T-helper 2 cell (primary cell): ENCODE measurements at places on chromosomes 16 and 17.

DNA sequence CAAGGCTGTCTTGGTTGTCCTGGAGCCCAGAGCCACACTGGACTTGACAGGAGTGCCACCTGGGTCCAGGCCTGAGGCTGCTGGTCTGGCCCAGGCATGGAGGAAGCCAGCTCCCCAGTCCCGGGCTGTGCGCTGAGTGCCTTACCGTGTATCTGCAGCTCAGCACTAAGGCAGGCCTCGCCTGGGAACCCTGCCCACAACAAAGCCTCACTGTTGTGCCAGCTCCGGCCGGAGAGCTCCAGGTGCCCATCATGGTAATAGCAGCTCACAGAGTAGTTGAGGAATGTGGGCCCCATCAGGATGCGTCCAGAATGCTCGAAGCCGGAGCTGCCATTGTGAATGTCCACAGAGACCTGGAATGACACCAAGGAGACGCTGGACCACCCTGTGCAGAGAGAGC, 72.2 kb downstream of the RMI2 start:
- no peak for DNase-seq

- peak; percentile 86 for DNase-seq
Measured at GRCh38 chr17:74987418-74987908, at the start of gene CDR2L. Gene CDR2L (plus strand): TSS chr17:74987632. CDS start chr17:74988044, 412 bp downstream.

GRCh38 chr17:4297351-4297750, 33.6 kb upstream of the ANKFY1 start:
- no peak for DNase-seq

DNA sequence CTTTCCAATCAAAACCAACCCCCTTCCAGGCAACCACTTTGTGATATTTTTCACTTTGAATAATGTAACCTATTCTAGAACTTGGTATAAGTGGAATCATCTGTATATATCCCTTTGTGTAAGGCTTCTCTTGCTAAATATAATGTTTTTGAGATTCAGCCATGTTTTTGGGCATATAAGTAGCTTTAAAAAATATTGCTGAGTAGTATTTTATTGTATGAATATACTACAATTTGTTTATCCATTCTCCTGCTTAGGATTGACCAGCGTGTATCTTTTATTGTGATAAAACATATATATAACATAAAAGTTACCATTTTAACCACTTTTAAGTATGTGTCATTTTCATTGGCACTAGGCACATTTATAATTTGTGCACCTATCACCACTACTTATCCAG, 79.8 kb upstream of the GPR139 start:
- no peak for DNase-seq

- DNase-seq, result no peak
Measured at GRCh38 chr17:57551321-57552079, 193.6 kb downstream of the CCDC182 start.

DNA sequence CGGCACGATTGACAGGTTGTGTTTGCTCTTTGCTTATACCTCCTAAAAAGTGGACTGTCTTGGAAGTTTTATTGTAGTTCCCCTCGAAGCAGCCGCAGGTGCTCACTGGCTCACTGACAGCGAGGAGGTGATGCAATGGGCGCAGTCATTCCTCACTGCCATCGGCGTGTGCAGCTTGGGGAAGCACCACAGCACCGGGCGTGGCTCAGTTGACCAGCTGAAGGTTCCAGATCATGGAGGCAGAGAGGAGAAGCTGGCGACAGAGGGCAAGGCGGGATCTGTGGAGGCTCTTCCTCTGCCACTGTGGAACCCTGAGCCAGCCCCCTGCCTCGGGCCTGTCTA, 72.1 kb upstream of the TNRC6C start:
- DNase-seq, result no peak

GRCh38 chr16:12410837-12411490, 392.7 kb downstream of the CPPED1 start:
- no peak for DNase-seq
